ENCODE measurements at places on chromosomes 12 and 14.

DNA sequence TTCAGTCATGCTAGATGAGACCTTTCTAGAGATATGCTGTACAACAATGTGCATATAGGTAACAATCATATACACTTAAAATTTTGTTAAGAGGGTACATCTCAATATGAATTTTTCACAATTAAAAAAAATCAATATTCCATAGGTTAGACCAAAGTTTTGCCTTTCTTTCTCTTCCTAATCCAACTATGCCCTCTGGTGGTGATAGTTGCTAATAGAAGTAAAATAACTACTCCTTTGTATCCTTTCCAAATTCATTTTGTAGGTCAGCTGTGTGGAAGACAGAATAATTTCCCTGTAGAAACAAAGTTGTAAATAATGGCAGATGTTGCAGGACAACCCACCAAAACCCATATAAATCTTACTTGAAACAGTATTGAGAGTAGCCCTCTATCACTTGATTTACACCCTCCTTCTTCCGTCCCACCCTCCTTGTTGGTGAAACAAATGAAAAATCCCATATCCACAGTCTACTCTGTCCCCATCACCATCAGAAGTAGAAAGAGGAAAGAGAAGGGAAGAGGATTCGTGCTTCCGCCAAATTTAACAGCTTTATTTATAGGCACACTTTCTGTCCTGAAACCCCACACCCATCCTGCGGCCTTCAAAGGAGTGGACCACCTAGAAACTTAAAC is 34.2 kb upstream of the KICS2 start:
- DNase-seq: peak; percentile 13

- DNase-seq: no peak
Observed at GRCh38 chr14:94850309-94851211, 80.6 kb upstream of the GSC start.

- no peak for DNase-seq
Observed at GRCh38 chr14:66381755-66382154, 104.4 kb upstream of the CCDC196 start.

- DNase-seq: peak; percentile 76
Observed at GRCh38 chr12:123388951-123389559, 5.1 kb downstream of the KMT5A start.

DNA sequence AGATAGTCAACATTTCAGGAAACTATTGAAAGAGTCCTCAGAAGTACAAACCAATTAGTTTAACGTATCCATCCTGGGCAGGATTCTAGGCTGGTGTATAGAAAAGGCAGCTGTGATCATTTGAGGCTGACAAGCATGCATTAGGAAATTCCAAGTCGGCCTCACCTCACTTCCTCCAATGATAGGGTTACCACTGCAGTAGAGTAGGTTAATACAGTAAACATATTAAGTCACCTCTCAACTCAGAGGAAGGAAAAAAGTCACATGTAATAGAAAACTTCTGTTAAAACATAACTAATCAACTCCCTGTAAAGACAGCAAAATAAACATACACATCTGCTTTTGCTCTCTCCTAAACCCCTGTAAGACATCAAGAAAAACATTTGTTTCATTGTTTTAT is 33.5 kb downstream of the MED13L start:
- DNase-seq: no peak

DNA sequence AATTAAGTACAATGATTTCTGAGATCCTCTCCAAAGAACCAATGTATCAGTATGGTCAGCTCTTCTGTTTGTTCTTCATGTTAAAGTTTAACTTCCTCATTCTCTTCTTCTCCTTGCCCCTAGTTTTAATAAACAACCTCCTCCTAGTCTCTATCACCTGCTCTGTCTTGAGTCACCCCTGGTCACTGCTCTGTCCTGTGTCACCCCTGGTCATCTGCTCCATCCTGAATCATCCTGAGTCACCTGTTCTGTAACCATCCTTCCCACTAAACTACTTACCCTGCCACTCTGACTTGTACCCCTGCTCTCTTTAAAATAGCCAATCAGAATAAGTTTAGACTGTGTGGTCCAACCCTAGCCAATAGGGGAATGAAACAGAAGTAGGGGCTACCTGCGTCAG is 100.5 kb downstream of the ALG10B start:
- no peak for DNase-seq

DNA sequence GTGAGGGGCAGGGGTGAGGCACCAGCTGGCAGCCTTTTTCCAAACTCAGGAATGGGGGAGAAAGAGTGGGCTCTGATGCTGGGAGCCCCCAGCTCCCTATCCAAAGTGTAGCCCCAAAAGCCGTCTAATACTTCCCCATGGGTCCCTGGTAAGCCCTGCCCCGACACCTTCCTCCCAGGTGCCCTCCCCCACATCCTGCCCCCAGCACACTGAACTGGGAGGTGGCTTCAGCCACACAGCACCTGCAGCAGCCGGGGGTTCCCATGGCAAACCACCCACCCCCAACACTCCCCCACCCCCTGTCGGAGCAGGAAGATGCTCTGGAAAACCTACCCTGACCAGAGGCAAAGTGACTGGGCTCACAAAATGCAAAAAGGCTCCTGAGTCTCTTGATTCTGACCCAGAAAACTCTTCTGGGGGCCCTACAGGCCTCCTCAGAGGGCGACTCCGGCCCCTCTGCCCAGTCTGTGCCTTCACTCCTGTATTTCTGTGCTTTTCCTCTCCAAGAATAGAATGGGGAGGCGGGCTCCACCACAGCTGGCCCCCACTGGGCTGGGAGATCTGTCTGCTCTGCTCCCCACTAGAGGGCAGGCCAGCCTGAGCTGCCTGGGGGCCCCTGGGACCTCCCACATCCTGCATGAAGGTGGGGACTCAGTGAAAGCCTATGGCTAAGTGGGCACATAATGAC is 81.6 kb downstream of the ITPK1 start:
- peak; percentile 85 for DNase-seq

DNA sequence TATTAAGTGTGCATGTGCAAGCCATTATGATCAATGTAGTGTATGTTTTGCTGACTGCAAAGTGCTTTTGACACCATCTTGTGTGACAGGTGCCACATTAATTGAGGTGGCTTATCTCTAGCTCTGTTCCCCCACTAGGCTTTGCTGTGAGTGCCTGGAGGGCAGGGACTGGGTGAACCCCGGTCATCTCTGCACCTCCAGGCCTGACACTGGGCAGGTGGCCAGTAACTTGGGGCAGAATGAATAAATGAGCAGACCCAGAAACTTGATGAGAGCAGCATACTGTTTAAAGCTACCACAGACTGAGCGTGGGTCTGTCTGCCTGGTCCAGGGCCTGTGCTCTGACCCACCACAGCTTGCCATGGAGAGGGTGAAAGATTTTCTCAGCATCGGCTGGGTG is 151.6 kb downstream of the CALM1 start:
- DNase-seq: no peak

DNA sequence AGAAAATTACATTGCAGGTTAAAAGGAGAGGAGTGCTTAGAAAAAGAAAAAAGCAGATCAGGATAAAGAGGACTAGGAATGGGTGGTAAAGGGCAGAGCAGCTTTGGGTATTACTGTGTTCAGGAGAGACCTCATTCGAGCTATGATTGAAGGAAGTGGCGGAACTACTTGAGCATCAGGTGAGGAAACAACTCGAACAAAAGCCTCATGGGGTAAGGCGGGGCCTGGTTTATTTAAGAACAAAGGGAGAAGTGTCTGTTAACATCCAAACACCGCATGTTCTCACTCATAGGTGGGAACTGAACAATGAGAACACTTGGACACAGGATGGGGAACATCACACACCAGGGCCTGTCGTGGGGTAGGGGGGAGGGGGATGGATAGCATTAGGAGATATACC is 444.6 kb upstream of the CCDC196 start:
- no peak for DNase-seq

DNA sequence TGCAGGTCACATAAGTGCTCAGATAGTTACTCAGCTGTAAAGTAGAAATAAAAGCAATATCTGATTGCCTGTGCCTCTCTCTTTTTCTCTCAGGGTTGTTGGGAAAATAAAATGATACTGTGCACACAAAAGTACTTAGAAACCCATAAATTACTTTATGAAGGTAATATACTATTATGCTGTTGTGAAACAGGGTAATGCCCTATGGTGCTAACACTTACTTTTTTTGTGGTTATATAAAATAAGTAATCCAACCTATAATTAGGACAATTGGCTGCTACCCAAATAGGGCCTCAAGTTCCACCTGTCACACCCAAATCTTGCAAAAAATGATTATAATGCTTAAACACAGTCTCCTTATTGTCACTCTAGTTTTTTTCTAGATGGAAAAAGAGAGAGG is 50.6 kb downstream of the DAAM1 start:
- DNase-seq: no peak

- no peak for DNase-seq
Observed at GRCh38 chr14:99072956-99073355, 199.0 kb downstream of the BCL11B start.

DNA sequence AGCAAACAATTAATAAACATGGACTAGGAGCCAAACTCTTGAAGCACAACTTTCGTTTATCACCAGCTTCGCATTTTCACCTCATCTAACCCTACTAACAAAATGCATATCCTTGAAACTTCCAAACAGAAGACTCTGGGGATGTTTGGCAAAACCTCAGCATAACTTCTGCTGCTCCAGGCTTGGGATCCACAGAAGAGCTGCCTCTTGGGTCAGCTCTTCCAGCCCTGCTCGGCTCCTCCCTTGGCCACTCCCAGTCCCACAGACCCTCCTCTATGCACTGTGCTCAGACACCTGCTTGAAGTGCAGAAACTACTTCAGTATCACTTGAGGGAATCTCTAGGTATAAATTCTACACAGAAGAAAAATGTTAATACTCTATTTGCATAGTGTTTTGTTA is 110.0 kb upstream of the AMIGO2 start:
- DNase-seq: no peak

DNA sequence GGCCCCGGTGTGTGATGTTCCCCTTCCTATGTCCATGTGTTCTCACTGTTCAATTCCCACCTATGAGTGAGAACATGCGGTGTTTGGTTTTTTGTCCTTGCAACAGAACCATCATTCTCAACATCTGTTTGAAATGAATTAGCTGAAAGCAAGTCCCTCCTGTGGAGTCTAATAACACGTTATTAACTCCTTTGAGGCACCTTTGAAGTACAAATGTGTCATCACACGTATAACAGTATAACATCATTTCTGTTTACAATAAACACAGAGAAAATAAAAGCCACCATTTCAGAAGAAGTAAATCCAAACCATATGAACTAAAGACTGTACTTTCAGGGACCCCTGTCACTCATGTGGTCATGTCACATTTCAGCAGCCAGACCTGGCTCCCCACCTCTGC is 198.5 kb downstream of the STXBP6 start:
- DNase-seq: no peak

DNA sequence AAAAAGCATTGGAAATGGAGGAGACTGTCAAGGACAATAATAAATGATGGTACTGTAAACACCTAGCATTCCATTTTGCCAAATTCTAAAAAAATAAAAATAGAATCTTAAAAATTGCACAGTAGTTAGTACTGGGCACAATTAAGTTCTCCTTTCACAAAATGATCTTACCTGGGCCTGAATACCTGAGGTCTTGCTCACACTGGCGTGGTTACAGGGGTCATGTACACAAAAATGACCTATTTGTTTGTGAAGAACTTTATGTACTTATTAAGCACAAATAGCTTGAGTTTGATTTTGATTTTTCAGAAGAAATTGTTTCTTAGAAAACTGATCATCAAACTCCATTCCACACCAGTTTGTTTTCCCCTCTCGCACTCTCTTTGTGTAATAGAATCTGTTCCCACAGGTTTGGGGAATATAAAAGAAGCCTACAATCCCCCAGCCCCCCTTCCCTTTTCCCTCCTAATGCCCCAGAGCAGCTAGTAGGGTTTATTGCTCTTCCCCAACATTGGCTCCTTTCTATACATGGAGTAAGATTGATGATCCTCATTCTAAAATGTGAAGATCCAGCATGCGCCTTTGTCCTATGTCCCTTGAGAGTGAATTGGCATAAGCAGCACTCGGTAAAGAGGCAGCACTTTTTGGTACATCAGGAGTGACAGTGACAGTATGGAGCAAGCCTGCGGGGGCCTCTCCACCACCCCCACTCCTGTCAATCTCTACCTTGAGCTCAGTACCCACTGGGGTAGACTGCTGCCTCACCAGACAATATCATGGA is 204.3 kb downstream of the ASCL1 start:
- DNase-seq: no peak

DNA sequence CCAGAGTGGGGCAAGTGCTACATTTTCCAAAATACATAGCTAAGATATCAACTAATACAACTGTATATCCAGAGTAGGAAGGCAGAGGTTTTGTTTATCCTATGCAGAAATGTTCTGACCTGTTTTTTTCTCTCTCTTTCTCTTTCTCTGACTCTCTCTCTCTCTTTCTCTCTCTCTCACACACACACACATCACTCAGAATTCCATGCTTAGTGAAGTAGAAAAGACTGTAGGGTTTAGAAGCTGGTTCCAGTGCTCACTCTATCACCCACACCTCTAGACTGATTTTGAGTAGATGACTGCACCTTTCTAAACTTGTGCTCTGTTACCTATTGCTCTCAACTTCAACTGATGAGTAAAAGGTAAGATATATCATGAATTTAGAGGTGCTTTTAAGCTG is 356.7 kb downstream of the LRIG3 start:
- DNase-seq: no peak

- DNase-seq: no peak
Observed at GRCh38 chr12:75489187-75489586, 8.6 kb downstream of the GLIPR1 start.

DNA sequence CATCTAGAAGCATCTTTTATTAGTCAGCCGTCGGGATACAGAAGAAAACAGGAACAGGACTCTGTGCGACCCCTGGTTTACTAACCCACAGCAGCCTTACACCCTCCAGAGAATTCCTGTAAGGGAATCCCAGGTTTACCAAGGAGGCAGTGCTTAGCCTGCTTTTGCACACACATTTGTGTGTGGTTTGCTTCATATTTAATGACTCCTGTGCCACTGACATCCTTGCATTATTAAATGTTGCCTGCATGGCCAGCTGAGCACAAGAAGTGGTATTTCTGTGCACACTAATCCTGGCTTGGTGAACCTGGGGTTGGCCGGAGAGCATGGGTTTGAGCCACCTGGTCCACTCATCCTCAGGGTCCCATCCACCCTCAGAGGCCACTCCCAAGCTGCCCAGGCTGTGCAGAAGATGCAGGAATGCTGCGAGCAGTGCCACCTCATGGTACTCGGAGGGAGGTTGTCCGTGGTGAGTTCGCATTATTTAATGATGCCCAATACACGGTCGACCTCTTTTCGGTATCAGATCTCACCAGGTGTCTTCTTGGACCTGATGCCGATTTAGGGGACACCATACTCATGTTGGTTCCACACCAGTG is 152.4 kb upstream of the RTL1 start:
- DNase-seq: no peak

- DNase-seq: no peak
Observed at GRCh38 chr12:105910030-105910429, 228.7 kb downstream of the NUAK1 start.

GRCh38 chr12:56081393-56082347 is 1.7 kb downstream of the ERBB3 start:
- DNase-seq: no peak

DNA sequence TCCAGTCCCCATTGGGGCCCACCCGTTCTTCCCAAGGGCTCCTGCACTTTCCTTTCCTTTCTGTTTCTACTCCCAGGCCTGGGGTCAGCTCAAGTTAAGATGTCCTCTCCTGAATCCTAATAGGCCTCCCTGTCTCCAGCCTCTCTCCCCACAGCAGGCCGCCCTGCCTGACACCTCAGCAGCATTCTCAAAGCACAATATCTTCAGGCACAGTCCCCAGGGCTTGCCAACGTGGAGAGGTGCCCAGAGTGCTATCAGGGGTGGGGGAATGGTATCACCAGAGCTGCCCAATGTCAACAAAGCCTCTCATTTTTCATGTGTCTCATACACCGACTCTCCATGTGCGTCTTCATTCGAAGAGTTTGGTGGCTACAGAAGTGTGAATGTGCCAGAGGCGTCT is 123.0 kb downstream of the FOXN3 start:
- no peak for DNase-seq

- DNase-seq: no peak
Observed at GRCh38 chr14:55843718-55844403, 263.9 kb downstream of the KTN1 start.

Measured in GM20000 (cell line).